ENCODE measurements at places on chromosomes 5 and 9.

GRCh38 chr5:157203417-157203816, 22.8 kb downstream of the ITK start:
- H3K4me3 ChIP-seq: no peak overlapping the region
- H3K27ac ChIP-seq: no peak overlapping the region
- DNase-seq: no peak

DNA sequence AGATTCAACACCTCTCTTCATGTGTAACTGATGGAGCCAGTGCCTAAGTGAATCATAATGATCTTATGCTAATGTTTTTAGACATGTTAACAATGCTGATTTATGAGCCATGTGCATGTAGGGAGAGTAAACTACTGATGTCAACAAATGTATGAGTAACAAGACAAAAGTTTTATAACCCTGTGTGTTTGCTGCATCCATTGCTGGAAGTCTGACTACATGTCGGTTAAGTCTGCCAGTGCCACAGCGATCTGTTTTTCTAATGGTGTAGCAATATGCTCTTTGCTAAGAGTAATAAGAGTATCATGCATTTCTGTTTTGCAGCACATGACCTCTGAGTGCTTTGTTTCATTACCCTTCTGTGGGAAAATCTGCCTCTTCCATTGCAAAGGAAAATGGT, 26.4 kb upstream of the TMOD1 start:
- H3K4me1 ChIP-seq: no peaks in the 10 kb centered on the region
- no peaks in the 10 kb centered on the region for H3K36me3 ChIP-seq
- H3K27ac ChIP-seq: no peak overlapping the region
- no peak for DNase-seq

DNA sequence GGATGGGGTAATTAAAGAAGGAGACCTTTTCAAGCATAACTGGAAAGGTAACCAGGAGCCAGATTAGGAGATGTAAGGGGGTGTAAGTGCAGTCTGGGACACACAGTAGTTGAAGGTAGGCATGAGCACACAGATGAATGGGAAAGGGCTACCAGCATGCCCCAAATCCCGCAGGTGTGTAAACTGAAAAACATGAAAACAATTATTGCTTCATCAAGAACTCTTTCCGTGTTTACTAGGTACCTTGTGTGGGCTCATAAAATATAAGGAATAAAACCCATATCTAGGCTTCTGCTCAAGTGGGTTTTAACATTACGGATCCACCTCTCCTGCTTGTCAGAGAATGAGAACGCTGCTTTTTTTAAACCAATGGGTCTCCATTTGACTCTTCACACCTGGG, 1.1 kb downstream of the MAPKAP1 start:
- peaks cover 7% of the 10 kb centered on the region for H3K4me1 ChIP-seq
- H3K4me3 ChIP-seq: no peak overlapping the region
- H3K27me3 ChIP-seq: no peaks in the 10 kb centered on the region
- no peak overlapping the region for H3K27ac ChIP-seq
- no peaks in the 10 kb centered on the region for H3K36me3 ChIP-seq
- no peak for DNase-seq

DNA sequence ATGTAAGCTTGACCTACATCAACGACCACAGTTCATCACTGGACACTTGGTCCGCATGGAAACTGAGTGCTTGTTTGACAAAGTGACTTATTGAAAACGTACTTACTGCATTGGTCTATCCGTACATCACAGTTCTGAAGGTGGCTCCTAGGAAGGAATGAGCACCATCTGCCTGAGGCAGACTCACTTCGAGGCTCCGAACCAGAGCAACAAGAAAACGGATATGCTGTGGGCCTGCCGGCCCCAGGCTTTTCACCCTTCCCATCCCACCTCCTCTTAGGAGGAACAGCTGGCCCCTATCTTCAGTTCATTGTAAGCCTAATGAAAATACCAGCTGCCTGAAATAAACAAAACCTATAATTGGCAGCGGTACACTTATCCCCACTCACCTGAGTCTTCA, 67.2 kb upstream of the TSLP start:
- no peak overlapping the region for H3K27ac ChIP-seq
- H3K4me1 ChIP-seq: no peaks in the 10 kb centered on the region
- DNase-seq: no peak
- H3K36me3 ChIP-seq: no peaks in the 10 kb centered on the region

DNA sequence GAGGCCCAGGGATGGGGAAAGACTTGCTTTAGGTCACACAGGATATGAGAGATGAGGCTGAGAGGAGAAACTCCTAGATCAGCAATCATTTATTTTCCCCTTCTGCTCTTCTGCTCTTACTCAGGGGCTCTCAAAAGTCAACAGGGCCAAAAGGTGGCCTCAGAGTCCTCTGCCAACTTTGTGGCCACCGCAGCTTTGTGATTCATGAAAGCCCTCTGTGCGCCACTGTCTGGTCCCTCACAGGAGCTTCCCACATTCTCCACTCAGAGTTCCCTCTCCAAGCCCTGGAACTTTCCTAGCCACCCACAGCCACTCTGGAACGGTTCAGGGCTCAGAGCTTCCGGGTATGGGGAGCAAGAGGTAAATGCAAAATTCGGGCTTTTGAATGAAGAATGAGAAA, 82.4 kb downstream of the COL27A1 start:
- peaks cover 4% of the 10 kb centered on the region for H3K4me1 ChIP-seq
- H3K27me3 ChIP-seq: no peaks in the 10 kb centered on the region
- no peak overlapping the region for H3K27ac ChIP-seq
- DNase-seq: no peak
- H3K36me3 ChIP-seq: no peaks in the 10 kb centered on the region

GRCh38 chr5:101160002-101160401, 256.9 kb upstream of the ST8SIA4 start:
- no peak overlapping the region for H3K27ac ChIP-seq
- no peak for DNase-seq
- no peaks in the 10 kb centered on the region for H3K36me3 ChIP-seq
- H3K4me1 ChIP-seq: no peaks in the 10 kb centered on the region
- H3K27me3 ChIP-seq: no peaks in the 10 kb centered on the region
- H3K4me3 ChIP-seq: no peak overlapping the region

DNA sequence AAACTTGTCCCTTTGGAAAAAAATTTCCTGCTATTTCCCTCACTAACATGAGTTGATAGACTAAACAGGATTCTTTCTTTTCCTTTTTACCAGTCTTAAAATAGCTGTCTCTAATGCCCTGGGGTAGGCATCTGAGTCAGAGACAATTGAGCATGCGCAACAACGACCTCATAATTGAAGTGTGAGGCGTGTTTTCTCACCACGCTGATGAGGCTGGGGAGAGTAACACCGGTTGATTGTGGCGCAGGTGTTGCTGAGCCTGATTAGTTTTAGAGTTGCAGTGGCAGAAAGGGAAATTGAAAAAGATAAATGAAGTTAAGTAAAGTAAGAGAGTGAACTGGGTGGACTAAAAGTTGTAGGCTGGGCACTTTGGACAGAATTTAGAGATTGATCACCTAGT, 213.7 kb downstream of the TLR4 start:
- DNase-seq: no peak
- H3K27ac ChIP-seq: no peak overlapping the region
- no peak overlapping the region for H3K4me3 ChIP-seq
- H3K27me3 ChIP-seq: no peaks in the 10 kb centered on the region

DNA sequence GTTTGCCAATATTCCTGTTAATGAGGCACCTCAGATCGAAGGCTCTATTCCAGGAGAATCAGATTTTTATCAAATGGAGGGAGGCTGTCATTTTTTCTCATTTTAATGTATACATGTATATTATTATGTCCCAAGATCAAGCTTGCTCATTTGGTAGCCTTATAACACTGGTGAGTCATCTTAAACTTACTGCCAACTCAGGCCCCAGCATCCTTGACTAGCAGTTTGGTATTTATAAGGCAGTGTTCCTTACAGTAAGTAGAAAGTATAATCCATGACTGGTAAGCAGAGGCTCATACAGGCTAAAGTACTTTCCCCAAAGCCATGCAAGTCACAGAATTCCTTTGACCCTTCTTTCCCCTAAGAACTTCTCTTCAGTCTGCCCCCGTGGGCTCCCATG, 90.7 kb upstream of the NR3C1 start:
- no peaks in the 10 kb centered on the region for H3K27me3 ChIP-seq
- peaks cover 10% of the 10 kb centered on the region for H3K4me1 ChIP-seq
- no peak for DNase-seq
- H3K36me3 ChIP-seq: no peaks in the 10 kb centered on the region
- no peak overlapping the region for H3K27ac ChIP-seq

DNA sequence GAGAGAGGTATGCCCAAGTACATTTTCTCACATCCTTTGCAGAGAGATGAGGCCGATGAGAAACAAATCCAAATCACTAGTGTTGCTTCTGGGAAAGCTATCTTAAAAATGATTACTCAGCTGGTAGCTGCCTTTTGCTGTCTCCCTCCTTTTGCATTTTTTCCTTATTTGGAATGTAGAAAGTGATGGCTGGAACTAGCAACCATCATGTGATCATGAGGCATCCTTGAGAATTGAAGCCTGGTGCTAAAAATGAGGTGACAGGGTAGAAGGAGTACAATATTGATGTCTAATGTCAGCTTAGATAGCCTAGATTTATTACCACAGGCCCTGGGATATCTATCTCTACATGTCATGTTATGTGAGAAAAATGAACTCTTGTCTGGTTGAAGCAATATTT, 109.3 kb upstream of the TAF11L2 start:
- no peak for DNase-seq
- H3K4me1 ChIP-seq: no peaks in the 10 kb centered on the region
- H3K36me3 ChIP-seq: no peaks in the 10 kb centered on the region
- H3K27me3 ChIP-seq: no peaks in the 10 kb centered on the region
- H3K4me3 ChIP-seq: no peak overlapping the region

GRCh38 chr5:162067655-162068411, at the start of gene GABRG2:
GABRG2 (plus strand) TSS chr5:162067773; CDS start chr5:162068000, 227 bp downstream.
- no peak within 1 kb of the TSS for H3K4me3 ChIP-seq
- H3K27me3 ChIP-seq: no peaks in the 10 kb centered on the region
- no peaks in the 10 kb centered on the region for H3K4me1 ChIP-seq
- H3K36me3 ChIP-seq: no peaks in the 10 kb centered on the region
- no peak within 1 kb of the TSS for H3K27ac ChIP-seq

Data from adrenal gland (tissue), 19 donors.